ENCODE measurements at places on chromosomes 5 and 9.

- DNase-seq, result peak; percentile 64
Measured at GRCh38 chr9:34380511-34381315, 4.0 kb upstream of the MYORG start.

DNA sequence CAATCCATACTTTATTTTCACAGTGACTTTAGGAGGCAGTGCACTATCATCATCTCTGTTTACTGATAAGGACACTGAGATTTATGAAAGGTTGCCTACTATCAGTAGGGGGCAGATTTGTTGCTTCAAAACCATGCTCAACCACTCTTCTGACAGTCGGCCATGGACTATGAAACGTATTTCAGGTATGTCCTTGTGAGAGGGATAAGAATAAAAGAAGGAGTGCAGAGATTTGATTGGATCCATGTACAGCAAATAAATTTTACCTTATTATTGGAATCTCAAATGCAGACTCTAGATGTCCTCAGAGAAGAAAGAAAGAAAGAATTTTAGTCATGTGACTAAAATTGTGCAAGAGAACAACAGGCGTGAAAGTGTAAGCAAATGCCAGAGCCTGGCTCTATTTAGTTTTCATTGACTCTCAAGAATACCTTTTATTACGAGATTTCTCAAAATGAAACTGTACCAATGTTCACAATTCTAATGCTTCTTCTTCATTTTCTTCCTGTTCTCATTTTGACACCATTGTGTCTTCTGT lies 296.6 kb upstream of the RASA1 start:
- DNase-seq, result no peak

DNA sequence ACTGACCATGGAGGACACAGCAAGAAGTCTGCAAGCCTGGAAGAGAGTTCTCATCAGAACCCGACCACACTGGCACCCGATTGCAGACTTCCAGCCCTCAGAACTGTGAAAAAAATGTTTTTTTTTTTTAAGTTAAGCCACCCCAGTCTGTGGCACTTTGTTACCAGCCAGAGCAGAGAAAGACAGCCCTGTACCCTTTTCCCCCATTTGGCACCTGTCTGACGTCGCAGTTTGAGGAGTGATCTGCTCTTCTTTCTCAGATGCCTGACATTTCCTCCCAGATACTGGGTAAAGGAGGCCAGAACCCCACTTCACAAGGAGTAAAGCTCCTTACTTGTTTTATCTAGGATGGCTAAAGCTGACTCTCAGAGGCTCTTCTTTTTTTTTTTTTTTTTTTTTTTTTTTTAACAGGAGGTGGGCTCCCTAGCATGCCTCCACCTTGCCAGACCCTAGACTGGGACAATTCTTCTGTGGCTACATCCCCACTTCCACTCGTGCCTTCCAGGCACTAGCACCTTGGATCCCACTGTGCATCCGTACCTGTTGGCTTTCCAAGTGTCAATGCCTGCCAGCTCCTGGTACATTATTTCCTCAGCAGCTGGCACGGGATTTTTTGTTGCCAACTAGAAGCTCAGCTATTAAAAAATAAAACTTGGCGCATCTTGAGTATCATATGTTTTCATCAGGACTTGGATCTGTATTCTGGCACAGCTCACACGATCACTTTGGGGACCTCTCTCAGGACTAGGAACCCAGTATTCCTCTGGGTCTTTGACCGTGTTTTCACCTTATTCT lies 14.4 kb downstream of the CAMK4 start:
- no peak for DNase-seq

DNA sequence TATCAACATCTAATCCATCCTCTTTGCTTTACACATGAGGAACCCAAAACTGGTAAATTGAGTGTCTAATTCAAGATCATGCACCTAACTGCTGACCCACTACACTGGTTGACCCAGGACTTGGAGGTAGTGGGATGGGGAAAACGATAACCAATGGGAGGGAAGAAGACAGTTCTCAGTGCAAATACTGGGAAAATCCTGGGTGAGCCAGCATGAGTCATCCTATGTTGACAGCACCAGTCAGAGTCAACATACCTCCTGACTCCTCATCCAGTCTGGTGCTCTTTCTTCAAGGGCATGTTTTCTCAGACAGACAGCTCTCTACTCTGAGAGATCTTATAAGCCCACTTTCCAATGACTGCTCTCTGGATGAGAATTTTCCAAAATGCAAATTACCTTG lies 232.8 kb upstream of the PTGER4 start:
- no peak for DNase-seq

GRCh38 chr5:317086-317811 lies 4.3 kb upstream of the AHRR start:
- no peak for DNase-seq

GRCh38 chr5:61311836-61312808 lies 19.9 kb upstream of the ZSWIM6 start:
- no peak for DNase-seq

DNA sequence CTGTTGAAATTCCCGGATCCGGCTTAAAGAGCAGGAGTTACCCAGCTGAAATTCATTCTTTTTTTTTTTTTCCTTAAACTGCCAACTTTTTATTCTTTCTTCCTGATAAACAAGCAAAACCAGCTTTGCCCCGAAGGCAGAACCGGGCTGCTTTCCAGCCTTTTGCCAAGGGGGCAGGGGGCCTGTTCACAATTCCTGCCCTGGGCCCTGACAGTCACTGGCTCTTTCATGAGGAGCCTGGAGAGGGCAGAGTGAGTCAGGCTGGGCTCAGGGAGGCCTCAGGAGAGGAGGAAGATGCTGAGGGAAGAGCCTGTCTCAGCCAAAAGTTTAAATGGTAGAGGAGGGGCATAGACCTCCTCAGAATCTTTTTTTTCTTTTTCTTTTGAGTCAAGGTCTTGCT lies 4.8 kb downstream of the GLIPR2 start:
- DNase-seq, result no peak

- no peak for DNase-seq
Measured at GRCh38 chr5:134459491-134459890, 47.8 kb upstream of the CDKN2AIPNL start.

DNA sequence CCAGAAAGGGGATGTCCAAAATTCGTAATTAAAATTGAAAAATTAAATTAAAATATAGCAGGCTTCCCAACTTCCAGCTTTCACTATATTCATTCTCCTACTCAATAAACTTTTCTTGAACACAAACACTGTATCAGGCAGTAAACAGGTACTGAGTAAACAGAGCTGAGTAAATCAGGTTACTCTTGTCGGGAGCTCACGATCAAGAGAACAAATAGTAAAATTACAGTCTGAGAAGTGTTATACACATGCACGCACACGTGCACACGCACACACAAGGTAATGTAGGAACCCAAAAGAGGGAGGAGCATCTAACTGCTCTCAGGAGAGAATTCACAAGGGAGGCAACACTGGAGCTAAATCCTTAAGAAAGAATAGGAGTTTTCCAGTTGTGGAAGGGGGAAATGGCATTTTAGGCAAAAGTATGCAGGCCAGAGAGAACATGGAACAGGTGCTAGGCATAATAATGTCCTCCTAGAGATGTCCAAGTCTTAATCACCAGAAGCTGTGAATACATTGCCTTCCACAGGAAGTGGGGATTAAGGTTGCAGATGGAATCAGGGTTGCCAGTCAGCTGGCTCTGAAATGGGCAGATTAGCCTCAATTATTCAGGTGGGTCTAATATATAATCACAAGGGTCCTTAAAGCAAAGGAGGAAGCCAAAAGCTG lies 598.8 kb upstream of the BRINP1 start:
- DNase-seq, result no peak

DNA sequence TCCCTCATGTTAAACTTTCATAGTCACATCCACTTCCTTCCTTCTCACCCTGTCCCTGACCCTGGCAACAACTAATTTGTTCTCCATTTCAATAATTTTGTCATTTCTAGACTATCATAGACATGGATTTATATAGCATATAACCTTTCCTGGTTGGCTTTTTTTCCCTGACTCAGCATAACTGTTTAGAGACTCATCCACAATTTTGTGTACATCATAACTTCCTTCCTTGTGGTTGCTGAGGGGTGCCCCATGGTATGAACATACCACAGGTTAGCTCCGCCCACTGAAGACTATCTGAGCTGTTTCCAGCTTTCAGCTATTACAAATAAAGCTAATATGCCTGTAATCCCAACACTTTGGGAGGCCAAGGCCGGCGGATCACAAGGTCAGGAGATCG lies 137.3 kb downstream of the PHF2 start:
- DNase-seq, result no peak

- no peak for DNase-seq
Measured at GRCh38 chr9:127398715-127399400, 1.9 kb downstream of the SLC2A8 start.

- DNase-seq, result no peak
Measured at GRCh38 chr5:133029416-133029815, 3.1 kb upstream of the ZCCHC10 start.

DNA sequence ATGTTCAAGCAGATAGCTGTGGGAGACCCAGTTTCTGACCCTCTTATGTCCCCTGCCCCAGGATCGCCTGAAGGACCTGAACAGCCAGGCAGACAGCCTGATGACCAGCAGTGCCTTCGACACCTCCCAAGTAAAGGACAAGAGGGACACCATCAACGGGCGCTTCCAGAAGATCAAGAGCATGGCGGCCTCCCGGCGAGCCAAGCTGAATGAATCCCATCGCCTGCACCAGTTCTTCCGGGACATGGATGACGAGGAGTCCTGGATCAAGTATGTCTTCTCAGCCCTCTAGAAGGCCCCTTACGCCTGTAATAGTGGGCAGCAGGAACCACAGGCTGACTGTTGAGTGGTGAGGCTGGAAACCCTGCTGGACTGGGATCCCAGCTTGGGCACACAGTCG lies 41.1 kb downstream of the DYNC2I2 start:
- no peak for DNase-seq

DNA sequence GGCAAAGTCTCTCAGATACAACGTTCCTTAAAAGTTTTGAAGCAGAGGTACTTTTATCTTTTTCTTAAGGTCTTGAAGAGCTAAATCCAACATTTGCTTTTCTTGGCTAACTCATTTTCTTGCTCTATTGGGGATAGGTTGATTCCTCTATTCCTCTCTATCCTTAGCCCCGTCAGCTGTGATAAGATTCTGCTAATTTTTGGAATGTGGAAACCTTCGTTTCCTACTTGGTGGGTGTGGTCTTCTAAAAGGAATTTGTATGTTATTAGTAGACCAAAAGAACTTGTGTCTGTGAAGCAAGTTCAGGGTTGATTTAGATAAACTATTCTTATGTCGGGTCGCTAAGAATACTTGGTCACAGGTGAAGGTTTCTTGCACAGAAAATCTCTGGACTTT lies 308.6 kb downstream of the ADAMTS6 start:
- DNase-seq, result no peak

DNA sequence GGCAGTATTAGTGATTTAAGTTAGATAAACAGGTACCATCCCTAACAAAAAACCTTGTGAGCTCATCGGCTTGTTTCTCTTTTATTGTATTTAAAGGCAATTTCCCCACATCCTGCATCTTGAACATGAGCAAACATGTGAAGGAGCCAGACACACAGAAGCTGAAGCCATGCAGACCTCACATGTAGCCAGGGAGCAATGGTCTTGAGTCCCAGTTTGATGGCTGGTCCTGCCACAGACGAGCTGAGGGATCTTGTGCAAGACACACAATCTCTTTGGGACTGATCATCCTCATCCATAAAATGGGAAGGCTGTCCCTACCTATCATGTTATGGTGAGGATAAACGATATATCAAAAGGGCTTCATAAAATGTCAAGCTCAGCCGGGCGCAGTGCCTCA lies 29.6 kb upstream of the XPA start:
- DNase-seq, result no peak

GRCh38 chr5:129631961-129632360 lies 115.9 kb upstream of the MINAR2 start:
- no peak for DNase-seq

- DNase-seq, result no peak
Measured at GRCh38 chr5:131751506-131751905, 45.3 kb downstream of the FNIP1 start.

- no peak for DNase-seq
Measured at GRCh38 chr9:123250504-123250903, 17.9 kb downstream of the STRBP start.

DNA sequence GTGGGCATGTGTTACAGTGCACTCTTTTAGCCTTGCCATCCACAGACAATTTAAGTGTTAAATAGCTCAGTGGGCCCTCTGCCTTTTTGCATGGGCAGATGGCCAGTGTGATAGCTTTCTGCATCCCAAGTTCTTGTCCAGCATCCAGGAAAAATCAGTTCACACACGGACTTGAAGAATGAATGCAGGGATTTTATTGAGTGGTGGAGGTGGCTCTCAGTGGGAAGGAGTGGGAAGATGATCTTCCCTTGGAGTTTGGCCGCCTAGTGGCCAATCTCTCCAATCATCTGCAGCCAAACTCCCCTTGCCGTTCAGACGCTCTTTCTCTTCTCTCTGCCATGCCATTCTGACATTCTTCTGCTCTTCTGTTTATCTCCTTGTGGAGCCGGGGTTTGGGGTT lies 322.4 kb upstream of the GRAMD2B start:
- no peak for DNase-seq

- no peak for DNase-seq
Measured at GRCh38 chr9:88053856-88054501, 79.6 kb upstream of the CDK20 start.

DNA sequence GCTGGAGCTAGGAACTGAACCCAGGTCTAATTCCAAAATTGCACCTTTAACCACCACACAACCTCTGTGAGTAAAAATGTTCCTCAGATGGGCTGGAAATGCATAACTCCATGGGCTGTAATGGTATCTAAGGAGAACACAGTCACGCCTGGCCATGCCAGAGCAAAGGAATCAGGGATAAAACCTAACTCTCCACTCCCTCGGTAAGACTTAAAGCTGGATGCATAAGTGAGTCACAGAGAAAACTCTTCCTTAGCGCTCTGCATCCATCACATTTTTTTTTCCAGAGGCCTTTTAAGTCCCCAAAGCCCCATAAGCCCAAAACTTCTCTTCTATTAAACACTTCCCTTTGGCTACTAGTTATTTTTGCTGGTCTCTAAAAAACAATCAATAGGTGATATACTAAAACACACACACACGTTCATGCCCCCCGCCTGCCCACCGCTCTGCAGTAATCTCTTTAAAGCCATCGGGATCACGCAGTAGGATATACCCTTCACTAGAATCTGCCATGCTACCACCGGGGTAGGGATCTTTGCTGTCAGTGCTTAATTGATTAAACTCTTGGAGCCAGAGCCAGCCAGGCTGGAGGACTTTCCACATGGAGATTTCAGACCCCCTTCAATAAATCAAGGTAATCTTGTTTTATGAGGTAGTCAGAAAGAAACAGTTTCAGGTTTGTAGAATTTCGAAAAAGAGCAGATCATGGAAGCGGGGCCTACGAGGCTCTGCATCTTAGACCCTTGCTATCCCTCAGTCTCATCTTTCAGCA lies 212.9 kb downstream of the MAPKAP1 start:
- no peak for DNase-seq

GRCh38 chr9:95736370-95736769 lies 139.1 kb upstream of the ERCC6L2 start:
- DNase-seq, result no peak

- DNase-seq, result no peak
Measured at GRCh38 chr9:90854637-90855175, 53.1 kb downstream of the SYK start.

DNA sequence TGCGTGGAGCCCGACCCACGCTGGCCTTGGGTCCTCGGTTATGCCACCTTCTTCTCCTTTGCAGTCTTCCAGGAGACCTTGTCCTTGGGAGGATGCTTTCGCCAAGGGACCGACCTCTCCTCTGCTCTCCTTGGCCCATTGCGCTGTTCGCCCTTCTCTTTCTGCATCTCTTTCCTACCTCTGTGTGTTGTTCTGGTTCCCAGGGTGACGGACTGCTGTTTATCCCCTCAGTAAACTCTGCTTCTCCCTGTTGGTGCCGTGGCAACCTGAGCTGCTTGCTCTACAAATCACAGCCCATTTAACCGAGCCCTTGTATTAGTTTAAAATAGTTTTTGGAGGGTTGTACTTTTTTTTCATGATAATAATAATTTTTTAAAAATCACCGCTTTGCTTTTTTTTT lies 97.9 kb downstream of the DAPK1 start:
- no peak for DNase-seq

All from activated T-helper 1 cell treated with anti-CD3 and anti-CD28 coated beads, Interleukin-2, amount 50 U/mL, for 16 hours (primary cell).